Activated CD4-positive, alpha-beta T cell treated with anti-CD3 and anti-CD28 coated beads for 36 hours (primary cell): ENCODE measurements at places on chromosomes 6 and 20. TPM values are rescaled to one million over a fixed set of nuclear protein-coding genes. Genes with fewer than 3 reads are reported as not detected.

Gene ECT2L
- total RNA-seq = not detected

Gene CEBPB
- total RNA-seq = 40.1 TPM

Gene RIMS1
- not detected for total RNA-seq

Gene PPP1R11
- 47.8 TPM for total RNA-seq

Gene NFKBIE
- 19.9 TPM for total RNA-seq

Gene SYNDIG1
- total RNA-seq = not detected

Gene SALL4
- total RNA-seq = not detected

Gene MYH7B
- 0.23 TPM for total RNA-seq

Gene C6orf15
- not detected for total RNA-seq

Gene HCK
- not detected for total RNA-seq

Gene IYD
- total RNA-seq = not detected

Gene MCHR2
- total RNA-seq = not detected

Gene HLA-DRB1
- total RNA-seq = 12.7 TPM

Gene NOL4L
- total RNA-seq = 17.3 TPM

Gene APCDD1L
- not detected for total RNA-seq

Gene TTLL9
- total RNA-seq = not detected

Gene EMILIN3
- 0.05 TPM for total RNA-seq

Gene EGFL8
- total RNA-seq = 9.1 TPM

Gene XKR7
- 0.02 TPM for total RNA-seq

Gene PHF10
- total RNA-seq = 89.0 TPM

Gene UNC5CL
- total RNA-seq = 1.9 TPM

Gene KIF25
- total RNA-seq = not detected
